ENCODE measurements at places on chromosomes 16 and 17.

- peak; percentile 42 for ATAC-seq
Measured at GRCh38 chr17:17305281-17305801, 2.2 kb downstream of the NT5M start.

DNA sequence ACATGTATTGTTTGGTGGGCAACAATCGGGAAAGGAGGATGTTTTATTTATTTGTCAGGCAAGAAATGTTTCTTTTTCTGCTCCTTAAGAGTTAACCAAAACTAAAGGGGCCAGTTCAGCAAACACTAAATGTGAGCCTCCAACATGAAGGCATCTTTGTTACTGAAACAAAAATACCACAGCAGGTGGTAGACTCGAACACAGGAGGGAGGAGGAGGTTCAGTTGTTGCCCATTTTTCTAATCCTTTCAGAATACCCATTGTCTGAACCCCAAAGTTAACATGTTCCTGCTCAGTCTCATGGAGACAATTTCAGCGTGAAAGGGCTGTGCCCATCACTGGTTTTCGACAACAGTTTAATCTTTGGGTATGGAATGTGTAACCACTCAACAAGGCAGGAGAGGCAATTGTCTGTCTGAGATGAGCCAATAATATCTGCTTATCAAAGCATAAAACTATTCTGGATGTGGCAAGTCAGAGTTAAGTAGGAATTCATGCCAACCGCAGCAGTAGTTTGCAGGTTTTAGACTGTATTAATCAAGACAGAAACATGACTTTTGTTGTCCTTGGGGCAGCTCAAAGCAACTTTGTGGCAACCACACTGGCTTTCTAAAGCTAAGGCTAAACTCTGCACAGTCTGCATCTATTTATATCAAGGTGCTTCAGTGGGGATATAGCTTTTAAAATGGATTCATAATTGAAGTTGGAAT is 211.7 kb downstream of the FTO start:
- no peak for ATAC-seq

GRCh38 chr16:1331712-1332617 is 1.5 kb upstream of the BAIAP3 start:
- peak; percentile 22 for ATAC-seq

DNA sequence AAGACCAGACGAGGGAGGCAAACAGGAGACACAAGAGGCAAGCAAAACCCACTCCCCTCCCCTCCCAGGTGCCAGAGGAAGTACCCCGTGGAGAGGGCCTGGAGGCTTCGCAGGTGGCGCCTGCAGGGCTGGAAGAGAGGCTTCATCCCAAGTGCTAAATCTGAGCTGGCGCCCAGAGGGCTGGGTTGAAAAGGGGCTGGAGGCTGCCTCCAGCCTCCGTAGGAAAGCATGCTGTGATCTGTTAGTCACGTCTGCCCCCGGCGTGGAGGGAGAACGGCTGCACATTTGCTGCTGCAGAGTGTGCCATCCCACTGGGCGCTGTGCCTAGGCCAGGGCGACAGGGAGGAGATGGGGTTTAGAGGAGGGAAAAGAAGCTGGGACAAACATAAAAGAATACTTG is 16.9 kb downstream of the RPH3AL start:
- ATAC-seq = peak; percentile 4

DNA sequence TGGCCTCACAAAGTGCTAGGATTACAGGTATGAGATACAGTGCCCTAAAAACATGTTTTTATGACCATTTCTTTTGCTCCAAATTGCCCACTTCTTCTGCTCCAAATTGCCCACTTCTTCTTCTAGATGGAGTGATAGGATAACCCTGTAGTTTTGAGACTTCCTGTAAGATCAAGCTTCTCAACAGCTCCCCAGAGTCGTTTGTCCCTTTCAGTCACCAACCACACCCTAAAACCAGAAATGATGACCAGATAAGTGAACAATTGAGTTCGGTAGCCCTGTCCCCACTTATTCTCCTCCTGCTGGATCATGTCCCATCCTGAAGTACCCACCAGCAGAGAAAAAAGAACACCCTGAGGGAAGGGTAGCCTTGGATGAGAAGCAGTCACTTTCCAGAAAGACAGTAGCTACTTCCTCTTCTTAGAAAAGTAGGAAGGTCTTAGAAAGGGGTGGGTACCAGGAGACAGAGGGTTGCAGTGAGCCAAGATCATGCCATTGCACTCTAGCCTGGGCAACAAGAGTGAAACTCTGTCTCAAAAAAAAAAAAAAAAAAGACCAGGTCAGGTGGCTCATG is 2.5 kb downstream of the ODAD4 start:
- ATAC-seq = no peak

DNA sequence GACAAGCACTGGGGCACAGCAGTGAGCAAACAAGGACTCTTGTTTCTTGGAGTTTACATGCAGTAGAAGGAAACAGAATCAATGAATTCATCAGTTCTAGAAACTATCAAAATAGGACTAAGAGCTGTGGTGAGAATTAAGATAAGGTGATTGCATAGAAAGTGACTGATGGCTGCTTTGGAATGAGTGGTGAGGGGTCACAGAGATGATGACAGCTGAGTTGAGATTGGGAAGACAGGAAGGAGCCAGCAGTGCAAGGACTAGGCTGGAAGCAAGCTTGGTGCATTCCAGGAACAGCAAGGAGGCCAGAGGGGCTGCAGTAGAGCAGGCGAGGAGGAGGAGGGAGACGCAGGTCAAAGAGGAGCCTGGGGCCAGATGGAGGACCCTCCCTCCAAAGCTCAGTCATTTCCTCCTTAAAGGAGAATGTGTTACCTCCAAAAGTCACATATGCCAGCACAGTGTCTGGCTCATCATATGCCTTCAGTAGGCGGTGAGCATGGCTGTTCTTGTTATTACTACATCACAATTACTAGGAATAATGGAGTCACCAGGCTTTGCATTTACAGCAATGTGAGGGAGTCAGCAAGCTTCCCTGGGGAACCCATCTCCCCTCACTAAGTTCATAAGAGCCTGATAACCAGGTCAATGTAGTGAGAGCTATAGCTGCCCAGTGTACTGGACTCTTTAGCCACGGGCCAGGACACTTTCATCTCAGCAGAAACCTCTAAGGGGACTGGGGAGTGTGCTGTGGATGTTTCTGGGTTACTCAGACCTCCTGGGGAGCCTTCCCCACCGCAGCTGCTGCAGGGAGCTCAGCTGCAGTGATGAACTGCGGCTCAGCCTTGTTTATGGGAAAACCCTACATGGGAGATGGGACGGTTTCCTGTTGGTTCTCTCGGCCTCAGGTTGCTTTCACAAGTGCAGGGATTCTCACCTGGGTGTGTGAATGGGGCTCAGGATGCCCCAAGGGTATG is 157.2 kb downstream of the SEC14L1 start:
- ATAC-seq = no peak

DNA sequence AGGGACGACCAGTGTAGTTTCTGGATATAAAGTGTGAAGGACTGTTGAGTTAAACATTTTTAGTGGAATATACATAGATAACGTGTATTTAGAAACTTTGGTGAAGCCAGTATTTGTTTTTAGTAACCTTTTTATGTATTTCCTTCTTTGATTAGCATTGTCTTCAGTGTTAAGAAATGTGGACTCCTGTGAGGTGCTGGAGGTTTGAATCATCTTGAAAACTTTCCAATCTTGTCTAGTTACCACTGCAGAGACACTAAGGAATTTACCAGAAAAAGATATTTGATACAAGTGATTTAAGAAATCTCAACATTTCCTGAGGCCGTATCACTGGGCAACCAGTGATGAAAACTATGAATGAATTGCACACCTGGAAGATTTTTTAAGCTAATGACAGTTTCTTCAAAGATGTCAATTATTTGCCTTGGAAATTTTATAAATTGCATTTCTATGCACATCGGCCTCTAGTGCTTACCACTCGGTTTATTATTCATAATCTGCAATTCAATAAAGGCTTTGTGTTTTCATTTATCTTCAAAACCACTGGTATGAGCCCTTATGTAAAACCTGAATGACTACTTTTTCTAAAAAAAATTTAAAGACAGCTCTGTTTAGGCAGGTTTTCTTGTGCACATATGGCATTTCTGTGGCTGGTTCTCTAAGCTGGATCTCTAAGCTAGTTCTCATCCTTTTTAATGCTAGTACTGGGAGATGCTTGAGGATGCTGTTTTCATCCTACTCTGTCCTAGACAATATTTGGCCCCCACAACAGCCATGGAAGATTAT is 31.4 kb upstream of the ADCY7 start:
- no peak for ATAC-seq
